Cortex of kidney (tissue), 1 donor: ENCODE measurements at places on chromosomes 3 and 15.

GRCh38 chr3:124469555-124469954, 260.7 kb upstream of the UMPS start:
- no peak for DNase-seq

GRCh38 chr3:120416868-120417267, 33.9 kb downstream of the FSTL1 start:
- DNase-seq, result no peak

DNA sequence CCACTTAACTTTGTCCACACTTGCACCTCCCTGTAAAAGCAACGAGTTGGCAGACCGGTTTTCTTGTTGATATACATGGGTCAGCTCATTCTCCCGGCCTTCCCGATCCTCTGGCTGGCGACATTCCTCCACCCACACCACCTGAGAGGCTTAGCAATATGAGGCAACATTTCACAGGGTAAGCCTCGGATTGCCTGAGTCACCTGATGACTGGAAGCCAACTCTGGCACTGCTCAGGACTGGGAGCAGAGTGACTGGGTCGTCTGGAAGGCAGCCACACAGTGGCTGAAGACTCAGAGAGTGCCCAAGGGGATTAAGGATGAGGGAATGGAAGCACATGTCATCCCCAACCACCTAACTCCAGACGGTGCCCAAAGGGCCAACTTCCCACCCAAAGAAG, 9.8 kb downstream of the HOMER2 start:
- DNase-seq, result no peak

- DNase-seq, result no peak
Observed at GRCh38 chr3:11954312-11954934, 49.8 kb upstream of the SYN2 start.

GRCh38 chr3:54358969-54359694, 236.8 kb downstream of the CACNA2D3 start:
- DNase-seq, result no peak

DNA sequence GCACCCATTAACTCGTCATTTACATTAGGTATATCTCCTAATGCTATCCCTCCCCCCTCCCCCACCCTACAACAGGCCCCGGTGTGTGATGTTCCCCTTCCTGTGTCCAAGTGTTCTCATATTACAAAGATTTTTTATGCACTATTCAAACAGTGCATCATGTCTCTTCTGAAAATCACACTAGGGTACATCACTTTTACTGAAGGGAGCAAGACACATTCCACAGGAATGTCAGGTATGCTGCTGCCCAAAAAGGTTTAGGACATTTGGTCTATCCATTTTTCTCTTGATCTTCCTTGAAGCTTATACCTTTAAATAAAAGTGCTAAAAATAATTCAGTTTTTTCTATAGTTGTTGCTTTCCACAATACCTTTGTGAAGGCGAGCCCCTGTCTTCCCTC, 9.2 kb upstream of the EPHA3 start:
- no peak for DNase-seq

DNA sequence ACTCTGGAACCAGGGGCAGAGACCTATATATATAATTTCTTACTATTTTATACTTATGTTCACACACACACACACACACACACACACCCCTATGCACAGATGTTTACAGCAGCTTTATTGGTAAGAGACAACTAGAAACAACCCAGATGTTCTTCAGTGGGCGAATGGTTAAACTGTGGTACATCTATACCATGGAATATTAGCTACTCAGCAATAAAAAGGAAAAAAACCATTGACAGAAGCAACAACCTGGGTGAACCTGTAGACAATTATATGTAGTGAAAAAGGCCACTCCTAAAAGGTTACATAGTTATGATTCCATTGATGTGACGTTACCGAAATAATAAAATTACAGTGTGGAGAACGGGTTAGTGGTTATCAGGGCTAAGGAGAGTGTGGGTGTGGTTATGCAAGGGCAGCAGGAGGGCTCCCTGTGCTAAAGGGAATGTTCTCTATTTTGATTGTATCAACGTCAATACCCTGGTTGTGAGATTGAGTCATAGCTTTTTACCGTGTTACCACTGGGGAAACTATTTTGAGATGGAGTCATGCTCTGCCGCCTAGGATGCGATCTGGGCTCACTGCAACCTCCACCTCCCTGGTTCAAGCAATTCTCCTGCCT, 85.5 kb downstream of the FLNB start:
- no peak for DNase-seq

GRCh38 chr3:85783291-85783690, 824.5 kb downstream of the CADM2 start:
- no peak for DNase-seq

GRCh38 chr15:99123713-99124451, 19.0 kb downstream of the SYNM start:
- no peak for DNase-seq

GRCh38 chr3:185823078-185824044, 1.5 kb downstream of the IGF2BP2 start:
- no peak for DNase-seq

- no peak for DNase-seq
Observed at GRCh38 chr3:125651244-125651643, 55.9 kb upstream of the OSBPL11 start.

- DNase-seq, result no peak
Observed at GRCh38 chr15:49751751-49752150, 130.9 kb downstream of the DTWD1 start.

- DNase-seq, result no peak
Observed at GRCh38 chr15:80659375-80659774, 35.7 kb upstream of the ABHD17C start.

- no peak for DNase-seq
Observed at GRCh38 chr3:143686638-143687197, 161.6 kb downstream of the SLC9A9 start.

DNA sequence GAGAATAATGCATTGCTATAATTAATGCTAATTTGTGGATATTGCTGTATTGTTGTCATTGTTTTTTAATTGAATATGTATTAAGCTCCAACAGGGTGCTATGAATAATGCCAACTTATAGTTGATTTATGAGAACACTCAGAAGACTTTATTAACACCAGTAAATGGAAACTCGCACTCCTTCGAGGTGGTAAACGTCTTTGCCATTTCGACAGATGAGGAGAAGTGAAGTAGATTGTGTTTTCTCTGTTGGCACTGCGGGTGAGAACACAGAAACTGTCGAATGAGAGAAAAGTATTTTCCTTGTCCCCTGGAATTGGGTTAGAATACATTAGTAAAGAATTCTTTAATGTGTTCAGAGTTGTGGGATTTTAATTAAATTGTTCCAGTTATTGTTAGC, 354.5 kb downstream of the LPP start:
- DNase-seq, result no peak

GRCh38 chr3:19506171-19506570, 357.9 kb downstream of the KCNH8 start:
- DNase-seq, result no peak

DNA sequence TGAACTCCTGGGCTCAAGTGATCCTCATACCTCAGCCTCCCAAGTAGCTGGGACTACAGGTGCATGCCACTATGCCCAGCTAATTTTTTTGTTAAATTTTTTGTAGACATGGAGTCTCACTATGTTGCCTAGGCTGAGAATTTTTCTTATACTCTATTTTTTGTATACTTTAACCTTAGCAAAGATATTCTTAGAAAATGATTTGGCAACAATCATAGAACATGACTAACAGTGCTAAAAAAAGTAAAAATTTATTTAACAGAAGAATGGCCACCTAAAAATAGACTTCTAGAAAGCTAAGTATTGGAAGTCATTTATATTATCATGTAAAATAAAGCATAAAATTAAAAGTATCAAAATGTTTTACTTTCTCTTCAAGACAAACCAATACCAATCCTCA, 322.3 kb downstream of the PLCL2 start:
- no peak for DNase-seq

- DNase-seq, result no peak
Observed at GRCh38 chr15:92661069-92661468, 5.5 kb upstream of the FAM174B start.

GRCh38 chr15:57411945-57412768, 35.9 kb downstream of the CGNL1 start:
- no peak for DNase-seq

DNA sequence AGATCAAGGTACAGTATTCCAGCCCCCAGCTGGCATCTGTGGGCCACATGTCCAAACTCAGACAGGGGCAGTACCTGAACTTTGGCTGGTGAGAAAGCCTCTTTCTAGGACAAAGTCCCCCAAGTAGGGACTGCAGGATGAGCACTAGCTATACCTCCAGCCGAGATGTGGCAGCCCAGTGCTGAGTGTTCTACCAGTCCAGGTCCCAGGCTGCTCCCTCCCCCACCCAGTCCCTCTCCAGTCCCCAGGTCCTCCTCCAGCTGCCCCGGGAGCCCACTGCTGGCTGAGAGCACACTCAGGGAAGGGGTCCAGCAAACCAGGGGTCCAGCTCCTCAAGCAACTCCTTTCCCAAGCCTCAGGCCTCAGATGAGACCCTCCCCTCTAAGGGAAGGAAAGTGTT, 1.5 kb downstream of the SLC26A6 start:
- DNase-seq, result no peak

- DNase-seq, result no peak
Observed at GRCh38 chr3:188037195-188037718, 116.7 kb upstream of the LPP start.

DNA sequence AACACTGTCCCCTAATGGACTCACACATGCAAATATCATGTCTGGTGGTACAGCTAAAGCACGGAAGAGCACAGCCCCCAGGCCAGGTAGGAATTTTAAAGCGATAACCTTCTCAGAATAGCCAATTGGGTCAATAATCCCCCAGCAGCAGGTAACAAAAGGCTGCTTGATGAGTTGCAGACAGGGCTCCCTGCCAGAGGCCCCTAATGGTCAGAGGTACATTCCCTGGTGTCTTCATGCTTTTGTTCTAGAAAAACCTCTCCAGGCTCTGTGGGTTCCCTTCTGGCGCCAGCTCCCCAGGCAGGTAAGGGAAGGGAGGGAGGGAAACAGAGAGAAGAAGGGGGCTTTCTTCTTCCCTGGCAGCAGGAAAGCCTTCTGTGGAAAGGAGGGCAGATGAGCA, 43.4 kb upstream of the PRTG start:
- DNase-seq, result no peak

DNA sequence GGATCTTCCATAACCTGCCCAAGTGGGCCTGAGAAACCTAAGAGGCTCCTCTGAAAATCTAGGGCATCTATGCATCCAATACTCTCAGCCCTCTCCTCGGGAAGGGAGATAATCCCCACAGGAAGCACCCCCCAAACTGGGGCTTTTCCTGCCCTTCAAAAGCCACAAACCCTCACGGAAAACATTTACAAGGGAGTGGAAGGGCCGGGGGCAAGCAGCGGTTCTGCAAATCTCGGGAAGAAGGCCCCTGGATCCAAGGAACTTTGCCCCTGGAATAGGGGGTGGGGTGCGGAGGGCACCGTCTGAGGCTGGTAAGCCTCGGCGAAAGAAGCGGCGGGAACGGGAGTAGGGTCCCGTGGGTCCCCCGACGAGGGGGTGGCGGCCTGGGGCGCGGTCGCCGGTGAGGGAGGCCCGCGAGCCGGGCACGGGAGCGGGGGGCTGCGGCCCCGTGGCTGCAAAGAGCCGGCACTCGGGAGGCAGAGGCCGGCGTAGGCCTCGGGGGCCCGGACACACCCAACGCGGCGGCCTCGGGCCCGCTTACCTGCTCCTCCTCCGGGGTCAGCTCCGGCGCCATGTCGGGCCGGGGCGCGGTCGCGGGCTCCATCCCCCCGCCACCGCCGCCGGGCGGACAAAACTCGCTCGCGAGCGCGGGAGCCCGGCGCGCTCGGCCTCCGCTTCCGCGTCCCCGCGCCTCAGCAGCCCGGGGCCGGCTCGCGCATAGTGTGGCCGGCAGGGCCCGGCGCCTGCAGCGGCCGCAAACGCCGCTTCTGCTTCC, 755 bp downstream of the PTPN9 start:
- no peak for DNase-seq

GRCh38 chr15:96807361-96807760, 476.9 kb downstream of the NR2F2 start:
- no peak for DNase-seq

GRCh38 chr3:114216186-114216970, 21.0 kb downstream of the ZNF80 start:
- DNase-seq, result no peak

GRCh38 chr3:49476563-49476962, 6.5 kb downstream of the DAG1 start:
- no peak for DNase-seq

DNA sequence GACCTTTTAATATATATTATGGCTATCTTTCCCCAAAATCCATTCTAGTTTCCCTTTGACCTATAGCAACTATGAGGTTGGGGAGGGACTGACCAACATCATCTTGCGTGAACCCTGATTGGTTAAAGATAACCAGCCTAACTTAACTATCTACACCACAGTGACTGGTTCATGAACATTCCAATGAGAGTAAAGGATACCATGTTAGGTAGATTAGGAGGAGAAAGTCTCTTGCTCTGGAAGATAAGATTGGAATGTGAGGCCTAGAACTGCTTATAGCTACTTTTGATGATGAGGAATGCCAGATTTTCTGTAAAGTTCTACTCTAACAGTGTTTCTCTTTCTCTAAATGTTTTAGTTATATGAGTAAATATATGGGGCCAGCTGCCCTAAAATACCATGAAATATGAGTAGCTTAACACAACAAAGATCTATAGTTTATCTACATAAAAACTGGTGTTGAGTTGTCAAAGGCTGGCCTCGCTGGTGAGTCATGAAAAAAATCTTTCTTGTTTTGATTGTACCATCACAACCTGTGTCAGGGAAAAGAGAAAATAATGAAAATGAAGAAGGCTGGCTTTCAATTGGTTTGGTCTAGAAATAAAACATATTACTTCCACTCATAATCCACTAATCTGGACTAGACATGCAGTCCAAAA, 481.4 kb downstream of the NSUN3 start:
- no peak for DNase-seq

DNA sequence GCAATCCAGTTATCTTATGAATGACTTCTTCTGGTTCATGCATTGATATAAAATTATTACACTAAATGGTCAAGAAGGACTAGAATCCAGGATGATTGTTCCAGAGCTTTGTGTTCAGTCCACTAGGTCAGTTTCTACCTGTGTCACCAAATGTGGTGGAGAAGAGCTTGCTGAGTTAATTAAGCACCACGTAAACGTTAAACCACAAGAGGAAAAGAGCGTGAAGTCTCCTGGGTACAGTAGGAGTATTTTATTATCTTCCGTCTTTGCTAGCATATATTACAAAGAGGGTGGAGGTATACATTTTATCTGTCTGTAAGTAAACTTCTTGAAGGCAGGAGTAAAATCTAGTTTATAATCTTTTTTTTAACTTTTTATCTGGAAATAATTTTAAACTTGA, 23.5 kb downstream of the CHP1 start:
- no peak for DNase-seq

DNA sequence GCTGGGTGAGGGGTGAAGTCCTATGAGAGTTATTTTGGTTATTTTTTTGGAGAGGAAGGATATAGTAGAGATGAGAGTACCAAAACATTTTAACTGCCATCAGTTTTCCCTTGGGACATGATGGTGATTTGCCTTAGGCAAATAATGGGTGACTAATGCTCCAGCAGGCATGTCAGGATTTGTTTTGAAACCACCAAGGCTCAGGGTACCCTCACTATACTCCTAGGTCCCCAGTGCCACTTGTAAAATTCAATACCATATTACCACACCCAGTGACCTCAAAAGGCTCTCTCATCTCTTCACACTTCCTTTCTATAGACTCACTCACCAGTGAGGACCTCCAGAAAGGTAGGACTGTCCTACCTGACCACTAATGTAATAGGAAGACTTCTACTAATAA, 83.6 kb downstream of the WDR72 start:
- no peak for DNase-seq
